ENCODE measurements at places on chromosomes 13 and 19.

DNA sequence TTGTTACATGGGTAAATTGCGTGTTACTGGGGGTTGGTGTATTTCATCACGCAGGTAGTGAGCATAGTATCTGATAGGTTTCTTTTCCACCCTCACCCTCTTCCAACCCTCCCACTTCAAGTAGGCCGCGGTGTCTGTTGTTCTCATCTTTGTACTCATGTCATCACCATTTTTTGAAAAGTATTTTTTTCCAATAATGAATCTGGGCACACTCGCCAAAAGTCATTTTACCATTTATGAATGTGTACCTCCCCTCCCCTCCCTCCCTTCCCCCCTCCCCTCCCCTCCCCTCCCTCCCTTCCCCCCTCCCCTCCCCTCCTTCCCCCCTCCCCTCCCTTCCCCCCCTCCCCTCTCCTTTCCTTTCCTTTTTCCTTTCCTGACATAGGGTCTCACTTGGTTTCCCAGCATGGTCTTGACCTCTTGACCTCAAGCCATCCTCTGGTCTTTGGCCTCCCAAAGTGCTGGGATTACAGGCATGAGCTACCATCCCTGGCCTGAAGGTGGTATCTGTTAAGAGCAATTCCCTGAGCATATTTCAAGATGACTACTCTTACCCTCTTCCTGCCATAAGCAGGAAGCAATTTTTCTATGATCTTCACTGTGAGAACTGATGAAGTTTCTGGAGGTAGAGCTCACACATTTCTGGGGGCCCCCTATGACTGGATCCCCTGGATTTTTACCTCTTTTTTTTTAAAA is 15.7 kb downstream of the ZNF627 start:
- no peak for DNase-seq

DNA sequence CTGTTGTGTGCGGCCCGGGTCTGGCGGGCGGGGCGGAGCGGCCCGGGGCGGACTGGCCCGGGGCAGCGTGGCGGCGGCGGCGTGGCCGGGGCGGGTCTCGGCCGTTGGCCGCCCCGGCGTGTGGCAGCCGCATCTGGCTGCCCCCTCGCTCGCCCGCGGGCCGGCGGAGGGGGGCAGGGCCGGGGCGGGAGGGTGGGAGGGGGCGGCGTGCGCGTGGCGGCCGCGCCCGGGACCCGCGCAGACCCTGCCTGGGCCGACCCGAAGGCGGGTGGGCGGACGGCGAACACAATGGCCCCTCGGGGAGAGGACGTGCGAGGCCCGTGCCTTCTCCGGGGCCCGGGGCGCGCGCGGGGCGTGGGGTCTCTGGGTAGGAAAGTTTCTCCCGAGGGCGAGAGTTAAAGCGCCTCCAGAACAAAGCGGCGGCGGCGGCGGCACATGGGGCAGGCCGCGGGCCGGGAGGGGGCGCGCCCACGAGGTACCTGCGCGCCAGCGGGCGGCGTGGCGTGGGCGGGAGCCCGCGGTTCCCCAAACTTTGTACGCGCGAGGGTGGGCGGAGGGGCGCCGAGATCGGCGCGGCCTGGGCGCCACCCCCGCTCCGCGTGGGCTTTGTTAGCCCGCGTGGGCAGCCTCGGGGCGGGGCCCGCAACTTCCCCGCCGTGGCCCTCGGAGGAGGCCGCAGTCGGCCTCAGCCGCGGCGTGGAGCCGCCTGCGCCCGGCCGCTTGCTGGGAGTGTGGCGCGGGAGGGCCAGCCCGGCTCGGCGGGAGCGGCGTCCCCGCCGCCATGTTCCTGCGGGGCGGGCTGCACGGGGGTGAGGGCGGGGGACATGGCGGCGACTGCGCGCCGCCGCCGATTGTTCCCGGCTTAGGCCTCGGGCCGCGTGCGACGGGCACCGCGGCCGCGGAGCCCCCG is 764 bp downstream of the MIR17HG start:
- DNase-seq, result peak; percentile 70

DNA sequence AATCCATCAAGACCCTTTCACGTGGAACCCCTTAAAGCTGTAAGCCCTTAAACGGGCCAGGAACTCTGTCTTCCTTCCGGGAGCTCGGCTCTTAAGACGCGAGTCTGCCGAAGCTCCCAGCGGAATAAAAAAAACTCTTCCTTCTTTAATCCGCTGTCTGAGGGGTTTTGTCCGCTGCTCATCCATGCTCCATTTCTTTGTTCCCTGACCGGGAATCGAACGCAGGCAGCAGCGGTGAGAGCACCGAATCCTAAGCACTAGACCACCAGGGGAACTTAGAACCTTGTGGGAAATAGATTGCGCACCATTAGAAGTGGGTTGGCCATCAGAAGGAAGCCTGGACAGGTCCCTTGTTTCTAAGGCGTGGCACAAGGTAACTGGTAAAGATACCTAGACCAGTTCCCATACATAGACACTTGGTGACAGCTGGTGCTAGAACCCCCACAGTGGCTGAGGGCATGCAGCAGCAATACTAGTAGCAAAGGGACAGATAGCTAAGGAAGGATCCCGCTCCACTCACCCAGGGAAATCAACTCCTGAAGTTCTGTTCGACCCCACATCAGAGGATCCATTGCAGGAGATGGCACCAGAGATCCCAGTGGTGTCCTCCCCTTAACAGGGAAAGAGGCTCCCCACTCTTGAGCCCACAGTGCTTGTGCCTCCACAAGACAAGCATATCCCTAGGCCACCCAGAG is 1.5 kb upstream of the RGCC start:
- DNase-seq, result no peak

- DNase-seq, result no peak
Measured at GRCh38 chr19:39446365-39447084, 1.1 kb downstream of the SUPT5H start.

GRCh38 chr13:75825161-75825560 is 189.0 kb downstream of the LMO7 start:
- no peak for DNase-seq

GRCh38 chr13:23752111-23753001 is 136.8 kb downstream of the MIPEP start:
- no peak for DNase-seq

- DNase-seq, result no peak
Measured at GRCh38 chr19:18059297-18059696, 27.4 kb downstream of the IL12RB1 start.

GRCh38 chr13:31134039-31134711 is 27.5 kb downstream of the HSPH1 start:
- DNase-seq, result no peak

DNA sequence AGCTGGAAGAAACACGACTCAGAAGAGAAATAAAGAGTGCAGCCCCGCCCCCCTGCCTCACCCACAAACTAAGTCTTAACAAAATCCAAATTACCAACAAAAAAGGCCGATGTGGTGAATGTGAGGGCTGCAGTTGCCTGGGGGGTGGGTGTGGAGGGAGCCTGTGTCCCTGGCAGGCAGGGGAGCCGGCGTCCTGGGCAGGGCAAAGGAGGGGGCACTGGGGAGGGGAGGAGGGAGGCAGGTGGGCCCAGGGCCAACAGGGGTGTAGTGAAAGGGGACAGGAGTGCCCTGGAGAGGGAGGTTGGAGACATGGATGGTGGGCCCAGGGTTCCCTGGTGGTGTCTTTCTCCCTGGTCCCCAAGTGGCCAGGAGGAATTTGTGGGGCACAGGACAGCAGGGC is 4.0 kb downstream of the IRGC start:
- DNase-seq, result no peak

DNA sequence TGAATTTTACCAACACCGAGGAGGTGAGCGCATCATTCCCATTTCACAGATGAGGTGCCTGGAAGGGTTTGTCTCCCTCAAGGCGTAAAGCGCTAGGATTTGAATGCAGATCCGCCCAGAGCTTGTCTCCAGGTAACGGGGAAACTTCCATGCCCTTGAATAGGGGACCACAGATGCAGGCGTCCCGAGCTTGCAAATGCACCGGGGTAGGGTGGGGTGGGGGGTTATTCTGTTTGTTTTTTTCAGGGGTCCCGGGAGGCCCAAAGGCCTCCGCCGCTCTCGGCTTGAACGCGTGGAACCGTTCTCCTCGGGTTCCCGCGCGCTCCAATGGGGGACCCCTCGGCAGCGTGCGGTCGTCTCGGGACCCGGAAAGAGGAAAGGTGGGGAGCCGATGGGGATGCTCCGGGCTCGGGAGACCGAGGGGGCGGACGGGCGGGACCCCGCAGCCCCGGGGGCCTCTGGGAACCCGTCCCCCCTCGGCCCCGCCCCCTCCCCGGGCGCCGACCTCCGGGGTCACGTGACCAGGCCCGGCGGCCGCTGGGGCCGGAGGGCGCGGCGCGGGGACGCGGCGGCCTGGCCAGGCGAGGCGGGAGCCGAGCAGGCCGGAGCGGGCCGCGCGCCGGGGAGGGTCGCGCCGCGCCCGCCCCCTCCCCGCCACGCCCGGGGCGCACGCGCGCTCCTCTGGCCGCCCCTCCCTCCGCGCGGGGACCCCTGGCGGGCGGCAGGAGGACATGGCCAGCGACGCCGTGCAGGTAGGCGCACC is at the start of gene PKN1:
PKN1 (plus strand) TSS at position 516 of the 763 bp plus-strand sequence; CDS start at position 732, 216 bp downstream.
- peak; percentile 87 for DNase-seq

GRCh38 chr19:29508181-29508580 is 17.6 kb upstream of the VSTM2B start:
- no peak for DNase-seq

GRCh38 chr13:74372511-74372910 is 238.3 kb upstream of the KLF12 start:
- DNase-seq, result no peak

- DNase-seq, result no peak
Measured at GRCh38 chr19:28170066-28170465, 1042.9 kb downstream of the UQCRFS1 start.

- peak; percentile 64 for DNase-seq
Measured at GRCh38 chr19:21586311-21587116, 81.1 kb downstream of the ZNF429 start.

DNA sequence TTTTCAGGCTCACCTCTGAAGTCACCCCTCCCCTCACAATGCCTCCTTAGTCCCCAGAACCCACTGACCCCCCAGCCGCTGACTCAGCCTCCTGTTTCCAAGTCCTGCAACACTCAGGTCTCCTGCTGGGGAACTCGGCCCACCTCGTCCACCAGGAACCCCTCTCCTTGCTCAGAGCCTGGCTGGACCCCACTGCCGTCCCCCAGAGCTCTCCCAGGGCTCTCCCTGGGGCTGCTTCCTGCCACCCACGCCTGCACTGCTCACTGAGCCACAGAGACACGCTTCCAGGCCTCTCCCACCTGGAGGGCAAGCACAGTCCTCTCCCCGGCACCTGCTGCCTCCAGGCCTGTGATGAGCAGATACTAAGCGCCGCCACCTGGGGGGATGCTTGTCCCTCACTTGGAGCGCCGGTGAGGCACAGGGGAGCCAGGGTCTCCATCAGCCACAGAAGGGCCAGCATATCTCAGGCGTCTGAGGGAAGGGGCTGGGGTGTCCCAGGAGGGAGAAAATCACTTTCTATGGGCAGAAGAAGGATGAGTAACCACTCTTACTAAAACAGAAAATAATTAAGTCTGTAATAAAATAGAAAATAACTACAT is 53.8 kb downstream of the KLF2 start:
- DNase-seq, result no peak

GRCh38 chr13:78012046-78012445 is 93.4 kb upstream of the EDNRB start:
- no peak for DNase-seq

DNA sequence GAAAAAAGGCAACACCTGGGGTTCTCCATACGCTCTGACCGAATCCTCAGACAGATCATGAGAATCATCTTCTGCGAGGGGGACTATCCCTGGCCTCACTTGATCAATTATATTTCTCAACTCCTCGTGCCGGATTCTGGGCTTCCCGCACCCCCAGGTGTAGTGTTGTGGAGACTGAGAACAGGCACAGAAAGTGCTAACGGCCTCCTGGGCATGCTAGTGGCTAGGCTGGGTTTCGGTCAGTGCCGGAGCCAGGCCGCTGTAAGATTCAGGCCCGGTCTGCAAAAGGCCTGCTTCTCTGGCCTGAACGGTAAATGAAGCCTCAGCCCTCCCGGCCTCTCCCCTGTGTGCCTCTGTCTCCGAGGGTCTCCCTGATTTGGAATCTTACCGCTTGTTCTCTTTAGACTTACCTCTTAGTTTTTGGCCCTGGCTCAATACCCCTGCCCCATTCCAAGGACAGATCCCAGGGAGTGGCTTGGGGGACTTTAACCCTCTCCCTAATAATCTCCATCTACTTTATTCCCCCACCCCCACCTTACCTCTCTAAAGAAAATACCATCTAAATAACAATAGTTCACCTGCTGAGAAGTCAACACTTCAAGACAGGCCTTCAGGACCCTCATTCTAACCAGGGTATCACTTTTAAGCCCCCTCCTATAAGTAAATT is 79.0 kb upstream of the MEDAG start:
- DNase-seq, result no peak

- no peak for DNase-seq
Measured at GRCh38 chr13:104632736-104633135, 1566.5 kb upstream of the SLC10A2 start.

- DNase-seq, result no peak
Measured at GRCh38 chr13:82292334-82292733, 1589.9 kb downstream of the SLITRK1 start.

DNA sequence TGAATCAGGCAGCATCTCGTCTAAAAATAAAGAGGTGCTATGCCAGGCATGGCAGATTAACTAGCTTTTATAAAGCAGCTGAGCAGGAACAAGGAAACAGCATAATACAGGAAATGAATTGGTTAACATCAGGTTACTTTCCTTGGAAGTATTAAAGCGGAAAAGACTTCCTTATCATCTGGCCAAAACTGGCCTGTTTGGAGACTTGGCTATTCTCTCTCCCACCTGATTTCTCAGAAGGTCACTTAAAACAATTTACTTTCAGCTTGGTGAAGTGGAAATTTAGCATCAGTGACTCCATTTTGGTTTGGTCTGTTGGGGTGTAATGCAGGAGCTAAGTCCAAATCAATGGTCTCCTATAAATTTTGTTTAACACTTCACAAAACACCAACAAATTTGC is 191.6 kb downstream of the NUFIP1 start:
- DNase-seq, result no peak

DNA sequence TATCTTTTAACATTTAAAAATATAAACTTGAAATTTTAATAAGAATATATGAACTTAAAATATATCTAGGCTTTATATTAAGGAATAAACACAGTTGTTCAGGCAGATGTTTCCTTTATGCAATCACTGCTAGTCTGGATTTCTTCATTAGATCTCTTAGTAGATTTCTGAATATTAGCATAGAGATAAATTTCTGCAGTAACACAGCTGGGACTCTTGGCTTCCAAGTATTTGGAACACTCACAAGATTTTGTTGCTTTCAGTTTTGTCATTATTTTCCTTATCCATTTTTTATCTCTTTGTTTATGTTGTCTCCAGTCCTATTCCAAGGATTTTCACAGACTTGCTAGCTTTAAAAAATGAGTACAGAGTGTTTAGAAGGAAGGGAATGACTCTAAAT is 857.1 kb downstream of the GPC5 start:
- no peak for DNase-seq

GRCh38 chr13:30796132-30796572 is 60.8 kb downstream of the ALOX5AP start:
- DNase-seq, result no peak

- no peak for DNase-seq
Measured at GRCh38 chr13:43908156-43909126, 28.7 kb downstream of the LACC1 start.
